ENCODE measurements at places on chromosomes 3 and 15.

- DNase-seq = no peak
Observed at GRCh38 chr3:161798016-161798415, 301.4 kb downstream of the OTOL1 start.

- no peak for DNase-seq
Observed at GRCh38 chr15:62071711-62072308, 5.0 kb downstream of the C2CD4A start.

GRCh38 chr15:48861813-48862431 is 16.0 kb upstream of the EID1 start:
- no peak for DNase-seq

DNA sequence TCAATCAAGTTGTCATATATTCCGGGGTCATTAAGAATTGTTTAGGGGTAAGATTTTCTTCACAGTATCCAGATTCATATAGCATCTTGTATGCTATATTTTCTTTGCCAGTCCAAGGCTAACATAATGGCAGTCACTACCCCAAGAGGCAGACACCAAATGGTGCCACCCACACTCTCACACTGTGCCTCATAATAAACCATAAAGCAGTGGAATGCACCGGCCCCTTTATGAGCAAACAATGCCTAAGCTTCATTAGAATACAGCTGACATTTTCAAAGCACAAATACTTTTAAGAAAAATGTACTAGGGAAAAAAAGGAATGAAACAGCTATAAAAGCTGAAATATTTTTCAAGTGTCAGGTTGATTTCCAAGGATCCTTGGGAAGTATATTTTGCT is 121.6 kb downstream of the TFDP2 start:
- no peak for DNase-seq

GRCh38 chr3:38127611-38128302 is 9.2 kb downstream of the ACAA1 start:
- DNase-seq = no peak

- DNase-seq = no peak
Observed at GRCh38 chr3:16589120-16589519, 16.1 kb downstream of the DAZL start.

GRCh38 chr3:170049146-170050000 is 11.6 kb downstream of the GPR160 start:
- no peak for DNase-seq

- DNase-seq = no peak
Observed at GRCh38 chr3:124685481-124685880, 44.8 kb upstream of the UMPS start.

DNA sequence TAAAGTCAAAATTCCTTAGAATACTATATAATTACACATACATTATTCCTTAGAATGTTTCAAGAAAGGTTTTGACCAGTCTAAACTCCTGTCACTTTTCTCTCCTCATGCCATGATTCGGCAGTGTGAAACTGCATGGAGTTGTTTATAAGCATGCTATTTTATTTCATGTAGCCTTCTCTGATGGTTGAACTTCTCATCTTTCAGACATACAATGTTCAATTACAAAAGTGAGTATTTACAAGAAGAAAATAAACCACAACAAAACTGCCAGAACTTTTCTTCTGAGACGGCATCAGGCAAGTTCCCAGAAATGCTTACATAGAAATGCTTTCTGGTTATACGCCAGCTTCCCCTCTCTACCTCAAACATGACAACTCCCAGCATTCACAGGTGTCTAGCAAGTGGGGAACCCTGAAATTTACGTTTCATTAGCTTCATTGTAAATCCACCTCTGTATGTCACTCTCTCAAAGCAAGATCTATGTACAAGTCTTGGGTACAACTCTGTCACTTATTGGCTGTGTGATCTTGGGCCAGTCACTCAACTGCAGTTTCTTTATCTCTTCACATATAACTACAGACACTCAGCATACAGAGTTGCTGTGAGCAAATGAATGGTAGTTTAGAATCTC is 42.7 kb downstream of the HDGFL3 start:
- no peak for DNase-seq

Data from activated gamma-delta T cell (primary cell).